ENCODE measurements at places on chromosomes 5 and 9.
A peak's percentile ranks its signal among the peaks of the same experiment; 100 is the strongest.

DNA sequence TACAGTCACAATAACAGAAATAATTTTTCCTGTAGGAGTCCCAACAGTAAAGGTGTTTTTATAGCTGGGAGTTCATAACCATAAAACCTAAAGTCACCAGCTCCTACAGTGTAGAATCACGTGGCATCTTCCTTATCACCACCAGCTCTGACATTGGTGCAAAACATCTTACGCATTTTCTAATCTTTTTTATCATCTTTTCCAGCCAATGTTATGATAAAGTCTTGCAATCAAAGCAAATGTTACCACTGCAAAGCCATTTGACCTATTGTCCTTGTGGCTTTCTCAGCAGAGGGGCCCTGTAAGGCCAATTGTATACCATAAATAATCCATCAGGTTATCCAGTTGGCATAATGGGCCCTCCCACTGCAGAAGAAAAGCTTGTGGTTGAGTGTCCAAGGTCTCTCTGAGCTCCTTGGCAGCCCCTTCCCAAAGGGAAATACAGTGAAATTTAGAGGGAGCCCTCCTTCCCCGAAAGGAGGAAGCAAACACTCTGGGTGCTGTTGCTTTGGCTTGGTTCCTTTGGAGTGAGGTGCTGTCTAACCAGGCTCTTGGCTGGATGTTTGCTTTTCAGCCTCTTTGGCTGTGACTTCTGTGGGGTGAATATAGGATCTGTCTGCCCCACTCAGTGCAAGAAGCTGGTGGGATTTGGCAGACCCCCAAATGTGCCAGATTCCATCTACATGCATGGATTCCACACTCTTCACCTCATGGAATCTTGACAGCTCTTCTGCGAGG is 29.3 kb upstream of the CPEB4 start:
- no peak overlapping the region for H3K4me3 ChIP-seq
- DNase-seq, result no peak
- H3K27me3 ChIP-seq, result no peaks in the 10 kb centered on the region
- peaks cover 2% of the 10 kb centered on the region for H3K4me1 ChIP-seq
- no peaks in the 10 kb centered on the region for H3K36me3 ChIP-seq

DNA sequence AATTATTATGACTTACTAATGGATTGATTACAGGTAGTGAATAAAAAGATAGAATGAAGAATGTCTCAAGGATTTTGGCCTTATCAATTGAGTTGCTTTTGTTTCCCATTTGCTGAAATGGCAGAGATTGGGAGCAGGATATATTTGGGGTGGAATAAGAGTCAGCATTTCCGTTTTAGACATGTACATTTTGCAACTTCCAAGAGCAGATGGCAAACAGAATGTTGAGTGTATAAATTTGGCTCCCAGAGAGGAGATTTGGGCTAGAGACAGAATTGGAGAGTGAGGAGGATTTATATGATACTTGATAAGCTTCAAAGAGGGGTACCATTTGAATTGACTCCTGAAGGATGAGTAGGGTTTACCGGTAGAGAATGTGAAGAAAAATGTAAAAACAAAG is 437.9 kb upstream of the PAPPA start:
- no peaks in the 10 kb centered on the region for H3K27me3 ChIP-seq
- no peak overlapping the region for H3K27ac ChIP-seq
- DNase-seq, result no peak

GRCh38 chr9:25513509-25514033 is 164.7 kb downstream of the TUSC1 start:
- no peaks in the 10 kb centered on the region for H3K27me3 ChIP-seq
- H3K27ac ChIP-seq, result no peak overlapping the region
- H3K4me1 ChIP-seq, result no peaks in the 10 kb centered on the region
- H3K4me3 ChIP-seq, result no peak overlapping the region
- no peak for DNase-seq

- no peak overlapping the region for H3K27ac ChIP-seq
- H3K4me3 ChIP-seq, result no peak overlapping the region
- H3K36me3 ChIP-seq, result peaks cover under 1% of the 10 kb centered on the region
- no peak for DNase-seq
- peaks cover 6% of the 10 kb centered on the region for H3K4me1 ChIP-seq
These were observed 19.3 kb upstream of the TOR2A start for GRCh38 chr9:127754099-127755060.

DNA sequence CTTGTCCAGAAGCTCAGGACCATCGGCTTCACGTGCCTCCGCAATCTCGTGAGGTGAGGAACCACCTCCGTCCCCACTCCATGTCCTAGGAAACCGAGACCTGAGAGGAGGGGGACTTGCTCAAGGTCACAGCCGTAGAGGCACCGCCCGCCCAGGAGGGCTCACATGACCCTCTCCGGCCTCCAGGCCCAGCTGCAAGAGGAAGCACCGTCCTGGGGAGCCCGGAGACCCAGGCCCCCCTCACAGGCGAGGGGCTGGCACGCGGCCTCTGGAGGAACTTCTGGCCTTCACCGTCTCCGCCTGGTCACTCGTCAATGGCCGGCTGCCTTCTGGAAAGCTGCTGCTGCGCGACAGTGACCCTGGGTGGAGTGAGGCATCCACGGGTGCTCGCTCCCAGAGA is 24.2 kb downstream of the FAM78A start:
- no peaks in the 10 kb centered on the region for H3K27me3 ChIP-seq
- no peak overlapping the region for H3K27ac ChIP-seq
- peaks cover 11% of the 10 kb centered on the region for H3K4me1 ChIP-seq

DNA sequence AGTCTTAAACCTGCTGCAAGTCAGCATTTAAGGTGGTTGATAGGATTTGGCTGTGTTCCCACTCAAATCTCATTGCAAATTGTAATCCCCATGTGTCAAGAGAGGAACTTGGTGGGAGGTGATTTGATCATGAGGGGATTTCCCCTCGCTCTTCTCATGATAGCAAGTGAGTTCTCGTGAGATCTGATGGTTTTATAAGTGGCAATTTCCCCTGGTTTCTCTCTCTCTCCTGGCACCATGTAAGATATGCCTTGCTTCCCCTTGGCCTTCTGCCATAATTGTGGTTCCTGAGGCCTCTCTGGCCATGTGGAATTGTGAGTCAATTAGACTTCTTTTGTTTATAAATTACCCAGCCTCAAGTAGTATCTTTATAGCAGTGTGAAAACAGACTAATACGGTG is 84.3 kb upstream of the SMC2 start:
- no peaks in the 10 kb centered on the region for H3K4me1 ChIP-seq
- H3K27me3 ChIP-seq, result no peaks in the 10 kb centered on the region
- no peak overlapping the region for H3K27ac ChIP-seq
- no peak overlapping the region for H3K4me3 ChIP-seq

- peaks cover 60% of the 10 kb centered on the region for H3K36me3 ChIP-seq
- H3K27ac ChIP-seq, result no peak overlapping the region
- no peak for DNase-seq
These were observed 4.2 kb upstream of the TTC23L start for GRCh38 chr5:34834794-34835089.

GRCh38 chr5:80959768-80960442 is at the start of gene RASGRF2:
TSS of gene RASGRF2 (plus strand) at chr5:80960363. CDS start at chr5:80960739, 376 bp downstream.
- no peak within 1 kb of the TSS for H3K27ac ChIP-seq
- H3K36me3 ChIP-seq, result no peaks in the 10 kb centered on the region
- H3K4me3 ChIP-seq, result peak within 1 kb of the TSS; percentile 64
- H3K27me3 ChIP-seq, result peaks cover 48% of the 10 kb centered on the region

DNA sequence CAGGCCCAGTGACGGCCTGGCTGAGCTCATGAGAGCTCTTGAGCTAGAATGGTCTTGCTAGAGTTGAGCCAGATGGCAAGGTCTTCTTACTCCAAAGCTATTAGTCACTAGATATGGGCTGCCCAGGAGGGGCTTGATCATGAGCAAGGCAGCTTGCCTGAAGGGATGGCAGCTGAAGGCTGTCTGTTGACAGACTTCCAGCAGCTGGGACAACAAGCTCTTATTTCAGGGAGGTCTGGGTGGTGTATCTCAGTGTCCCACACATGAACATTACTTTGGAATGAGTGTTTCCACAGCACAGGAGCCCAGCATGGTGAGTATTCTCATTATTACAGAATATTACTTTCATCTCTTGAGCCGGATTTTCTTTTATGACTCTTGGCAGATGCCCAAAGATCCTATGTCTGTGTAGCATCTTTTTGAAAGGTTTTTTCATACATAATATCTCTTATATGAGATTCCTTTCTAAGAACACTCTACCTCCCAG is 414.1 kb downstream of the ARHGEF28 start:
- DNase-seq, result peak; percentile 67
- peaks cover 10% of the 10 kb centered on the region for H3K4me1 ChIP-seq
- H3K4me3 ChIP-seq, result no peak overlapping the region
- H3K27ac ChIP-seq, result no peak overlapping the region

DNA sequence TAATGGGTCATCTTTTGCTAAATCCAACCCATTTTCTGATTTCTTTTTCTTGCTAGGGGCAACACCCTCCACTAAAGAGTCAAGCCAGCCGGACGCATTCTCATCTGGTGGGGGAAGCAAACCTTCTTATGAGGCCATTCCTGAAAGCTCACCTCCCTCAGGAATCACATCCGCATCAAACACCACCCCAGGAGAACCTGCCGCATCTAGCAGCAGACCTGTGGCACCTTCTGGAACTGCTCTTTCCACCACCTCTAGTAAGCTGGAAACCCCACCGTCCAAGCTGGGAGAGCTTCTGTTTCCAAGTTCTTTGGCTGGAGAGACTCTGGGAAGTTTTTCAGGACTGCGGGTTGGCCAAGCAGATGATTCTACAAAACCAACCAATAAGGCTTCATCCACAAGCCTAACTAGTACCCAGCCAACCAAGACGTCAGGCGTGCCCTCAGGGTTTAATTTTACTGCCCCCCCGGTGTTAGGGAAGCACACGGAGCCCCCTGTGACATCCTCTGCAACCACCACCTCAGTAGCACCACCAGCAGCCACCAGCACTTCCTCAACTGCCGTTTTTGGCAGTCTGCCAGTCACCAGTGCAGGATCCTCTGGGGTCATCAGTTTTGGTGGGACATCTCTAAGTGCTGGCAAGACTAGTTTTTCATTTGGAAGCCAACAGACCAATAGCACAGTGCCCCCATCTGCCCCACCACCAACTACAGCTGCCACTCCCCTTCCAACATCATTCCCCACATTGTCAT is 72.0 kb downstream of the NUP214 start:
- no peak for DNase-seq
- no peaks in the 10 kb centered on the region for H3K27me3 ChIP-seq
- H3K4me1 ChIP-seq, result no peaks in the 10 kb centered on the region
- no peak overlapping the region for H3K27ac ChIP-seq
- H3K36me3 ChIP-seq, result peaks cover 50% of the 10 kb centered on the region

DNA sequence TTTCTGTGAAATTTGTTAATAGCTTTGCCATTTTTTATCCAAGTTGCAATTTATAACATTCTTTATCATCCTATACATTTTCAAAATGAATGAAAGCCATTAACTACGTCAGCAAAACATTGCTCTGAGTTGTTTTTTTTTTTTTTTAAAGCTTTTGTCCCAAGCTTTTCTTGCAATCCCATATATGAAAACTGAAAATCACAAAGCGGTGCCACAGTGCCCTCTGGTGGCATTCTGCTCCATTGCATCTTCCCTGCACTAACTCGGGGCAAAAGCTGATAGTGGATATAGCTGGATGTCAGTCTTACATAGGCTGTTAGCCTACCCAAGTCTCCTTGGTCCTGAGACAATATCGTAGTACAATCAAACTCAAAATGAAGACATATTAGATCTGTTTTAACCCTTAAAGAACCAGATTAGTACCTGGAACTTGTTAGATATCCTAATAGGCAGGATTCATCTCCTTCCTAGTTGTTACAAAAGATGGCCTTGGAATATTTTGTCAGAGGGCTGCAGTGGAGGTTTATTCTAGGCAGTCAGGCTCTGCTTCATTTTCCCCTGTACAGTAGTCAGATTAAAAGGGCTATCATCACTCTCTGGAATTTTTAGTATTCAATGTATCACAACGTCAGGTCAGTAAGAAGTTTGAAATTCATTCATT is 669.9 kb downstream of the PTPRD start:
- no peak overlapping the region for H3K27ac ChIP-seq
- peaks cover 3% of the 10 kb centered on the region for H3K27me3 ChIP-seq
- no peak overlapping the region for H3K4me3 ChIP-seq
- DNase-seq, result peak; percentile 64
- H3K4me1 ChIP-seq, result no peaks in the 10 kb centered on the region

DNA sequence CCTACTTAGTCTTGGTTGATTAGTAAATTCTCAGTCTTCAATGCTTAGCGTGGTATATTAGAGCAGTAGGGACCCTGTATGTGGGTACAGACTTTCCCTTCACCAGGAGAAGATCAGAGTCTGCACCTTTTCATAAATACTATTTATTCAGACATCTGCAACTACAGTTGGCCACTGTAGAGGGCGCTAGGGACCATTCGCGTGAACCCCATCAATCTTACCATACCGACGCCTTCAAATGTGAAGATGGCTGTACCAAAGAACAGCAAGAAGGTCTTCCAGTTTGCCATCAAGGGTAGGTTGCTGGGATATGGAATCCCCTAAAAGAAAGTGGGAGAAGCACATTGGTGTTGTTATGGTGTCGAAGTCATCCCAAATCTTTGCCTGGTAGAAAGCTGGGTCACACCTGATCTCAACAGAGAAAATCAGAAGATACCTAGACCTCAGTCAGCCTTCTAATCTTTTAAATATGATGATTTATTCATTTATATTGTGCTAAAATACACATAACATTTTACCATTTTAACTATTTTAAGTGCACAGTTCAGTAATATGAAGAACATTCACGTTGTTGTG is 19.1 kb downstream of the SLC36A3 start:
- no peaks in the 10 kb centered on the region for H3K36me3 ChIP-seq
- no peak overlapping the region for H3K4me3 ChIP-seq
- H3K4me1 ChIP-seq, result no peaks in the 10 kb centered on the region

GRCh38 chr5:180959661-180960060 is 29.0 kb upstream of the BTNL3 start:
- H3K27ac ChIP-seq, result no peak overlapping the region
- no peak for DNase-seq
- H3K36me3 ChIP-seq, result no peaks in the 10 kb centered on the region
- no peak overlapping the region for H3K4me3 ChIP-seq
- no peaks in the 10 kb centered on the region for H3K4me1 ChIP-seq
- peaks cover 8% of the 10 kb centered on the region for H3K27me3 ChIP-seq

- no peak overlapping the region for H3K4me3 ChIP-seq
- H3K4me1 ChIP-seq, result no peaks in the 10 kb centered on the region
- no peaks in the 10 kb centered on the region for H3K36me3 ChIP-seq
- no peak overlapping the region for H3K27ac ChIP-seq
These were observed 2002.9 kb downstream of the MAT2B start for GRCh38 chr5:165508286-165508685.

DNA sequence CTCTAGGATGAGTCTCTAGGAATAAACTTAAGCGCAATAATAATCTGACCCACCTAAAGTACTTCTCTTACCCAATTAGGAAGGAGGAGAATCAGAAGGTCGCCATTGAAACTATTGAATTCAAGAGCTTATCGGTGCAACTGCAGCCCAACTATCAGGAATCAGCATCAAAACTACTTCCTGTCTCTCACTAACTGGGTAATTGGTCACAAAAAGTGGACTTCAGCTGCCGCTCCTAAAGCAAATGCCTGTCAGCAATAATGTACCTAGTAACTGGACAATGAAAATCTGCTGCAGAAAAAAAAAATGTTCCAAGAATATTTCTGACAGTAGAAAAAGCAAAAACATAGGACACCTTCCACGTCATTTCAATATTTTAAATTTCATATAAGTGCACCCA is 3.3 kb downstream of the OR1L8 start:
- no peak overlapping the region for H3K27ac ChIP-seq
- no peaks in the 10 kb centered on the region for H3K4me1 ChIP-seq

GRCh38 chr5:142186857-142187594 is 78.4 kb downstream of the NDFIP1 start:
- DNase-seq, result peak; percentile 18
- H3K27ac ChIP-seq, result no peak overlapping the region
- peaks cover 2% of the 10 kb centered on the region for H3K27me3 ChIP-seq
- no peaks in the 10 kb centered on the region for H3K36me3 ChIP-seq
- peaks cover 3% of the 10 kb centered on the region for H3K4me1 ChIP-seq
